ENCODE measurements at places on chromosomes 11 and 22. TPM values are rescaled to one million over a fixed set of nuclear protein-coding genes. Genes with fewer than 3 reads are reported as not detected.

DNA sequence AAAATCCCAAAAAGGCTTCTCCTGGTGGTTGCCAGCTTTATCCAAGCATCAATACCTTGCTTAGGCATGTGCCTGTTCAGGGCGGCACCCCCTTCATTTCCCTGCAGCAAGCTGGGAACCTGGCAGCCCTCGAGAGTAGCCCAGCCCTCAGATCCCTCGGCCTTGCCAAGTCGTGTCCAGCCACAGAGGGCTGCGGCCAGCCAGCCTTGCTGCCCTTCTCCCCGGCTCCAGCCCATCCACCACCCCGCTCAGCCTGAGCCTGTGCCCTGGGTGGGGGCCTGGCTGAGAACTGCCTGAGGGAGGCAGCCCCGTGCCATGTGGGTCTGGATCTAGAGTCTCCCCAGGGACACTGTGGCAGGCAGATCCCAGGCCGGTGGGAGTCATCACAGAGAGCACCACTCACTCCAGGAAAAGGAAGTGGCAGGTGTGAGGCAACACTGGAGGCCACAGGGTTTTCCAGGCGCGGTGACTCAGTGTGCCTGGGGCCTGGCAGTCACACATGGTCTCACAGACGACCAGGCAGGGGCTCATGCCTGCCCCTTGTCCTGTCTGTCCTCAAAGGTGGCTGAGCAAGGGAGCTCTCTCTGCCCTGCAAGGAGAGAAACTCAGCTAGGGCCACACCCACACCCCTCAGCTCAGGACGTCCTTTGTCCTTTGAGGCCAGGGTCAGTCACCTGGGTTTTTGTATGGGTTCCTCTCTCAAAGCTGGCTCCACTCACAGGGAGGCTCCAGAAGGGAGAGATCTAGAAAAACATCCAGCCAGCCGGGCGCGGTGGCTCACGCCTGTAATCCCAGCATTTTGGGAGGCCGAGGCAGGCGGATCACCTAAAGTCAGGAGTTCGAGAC is 12.2 kb upstream of the CDC42BPG start:
- peaks cover 77% of the 10 kb centered on the region for H3K4me1 ChIP-seq
- no peak overlapping the region for H3K4me3 ChIP-seq
- peak overlapping the region; percentile 79 for H3K27ac ChIP-seq
- peak; percentile 91 for DNase-seq

The SLC6A5 gene
- not detected for polyA plus RNA-seq

The OR51D1 gene
- polyA plus RNA-seq: not detected

The BIRC2 gene
- 24.7 TPM for polyA plus RNA-seq

DNA sequence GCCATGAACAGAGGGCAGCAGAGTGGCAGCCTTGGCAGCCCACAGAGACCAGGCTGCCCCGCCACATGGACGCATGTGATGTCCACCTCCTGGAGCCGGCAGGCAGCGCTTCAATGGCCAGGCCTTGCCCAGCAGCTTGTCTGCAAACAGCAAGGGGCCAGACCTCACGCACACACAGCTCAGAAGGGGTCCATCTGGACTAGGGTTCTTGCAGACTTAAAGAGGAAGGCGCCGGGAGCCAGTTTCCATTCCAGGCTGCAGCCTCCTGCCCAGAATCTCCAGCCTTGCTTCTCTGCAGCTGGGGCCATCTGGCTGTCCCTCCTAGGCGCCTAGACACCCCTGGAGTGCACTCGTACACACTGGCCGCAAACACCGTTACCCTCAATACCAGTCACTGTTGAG is 91.9 kb upstream of the TMEM45B start:
- H3K4me3 ChIP-seq: no peak overlapping the region
- no peaks in the 10 kb centered on the region for H3K4me1 ChIP-seq
- H3K27me3 ChIP-seq: no peaks in the 10 kb centered on the region
- H3K36me3 ChIP-seq: no peaks in the 10 kb centered on the region

The PATE4 gene
- not detected for polyA plus RNA-seq

DNA sequence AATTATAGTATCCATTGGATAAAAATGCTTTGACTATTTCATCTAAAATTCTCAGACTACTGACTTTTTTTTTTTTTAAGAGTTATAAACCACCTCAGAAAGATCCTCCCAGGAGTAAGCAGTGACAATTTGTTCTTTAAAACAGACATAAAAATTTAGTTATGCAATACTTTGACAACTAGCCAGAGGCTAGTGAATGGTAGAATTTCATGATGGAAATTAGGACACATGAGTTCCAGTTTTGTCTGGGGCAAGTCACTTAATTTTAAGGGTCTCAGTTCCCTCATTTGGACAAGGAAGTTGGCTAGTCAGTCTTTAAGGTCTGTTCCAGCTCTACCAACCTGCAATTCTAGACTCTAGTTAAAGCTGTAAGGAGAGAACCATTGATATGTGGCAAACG is 2.9 kb downstream of the IL18 start:
- H3K36me3 ChIP-seq: no peaks in the 10 kb centered on the region
- no peak for DNase-seq
- no peak overlapping the region for H3K4me3 ChIP-seq
- H3K4me1 ChIP-seq: peaks cover 19% of the 10 kb centered on the region
- H3K27ac ChIP-seq: peak overlapping the region; percentile 19

DNA sequence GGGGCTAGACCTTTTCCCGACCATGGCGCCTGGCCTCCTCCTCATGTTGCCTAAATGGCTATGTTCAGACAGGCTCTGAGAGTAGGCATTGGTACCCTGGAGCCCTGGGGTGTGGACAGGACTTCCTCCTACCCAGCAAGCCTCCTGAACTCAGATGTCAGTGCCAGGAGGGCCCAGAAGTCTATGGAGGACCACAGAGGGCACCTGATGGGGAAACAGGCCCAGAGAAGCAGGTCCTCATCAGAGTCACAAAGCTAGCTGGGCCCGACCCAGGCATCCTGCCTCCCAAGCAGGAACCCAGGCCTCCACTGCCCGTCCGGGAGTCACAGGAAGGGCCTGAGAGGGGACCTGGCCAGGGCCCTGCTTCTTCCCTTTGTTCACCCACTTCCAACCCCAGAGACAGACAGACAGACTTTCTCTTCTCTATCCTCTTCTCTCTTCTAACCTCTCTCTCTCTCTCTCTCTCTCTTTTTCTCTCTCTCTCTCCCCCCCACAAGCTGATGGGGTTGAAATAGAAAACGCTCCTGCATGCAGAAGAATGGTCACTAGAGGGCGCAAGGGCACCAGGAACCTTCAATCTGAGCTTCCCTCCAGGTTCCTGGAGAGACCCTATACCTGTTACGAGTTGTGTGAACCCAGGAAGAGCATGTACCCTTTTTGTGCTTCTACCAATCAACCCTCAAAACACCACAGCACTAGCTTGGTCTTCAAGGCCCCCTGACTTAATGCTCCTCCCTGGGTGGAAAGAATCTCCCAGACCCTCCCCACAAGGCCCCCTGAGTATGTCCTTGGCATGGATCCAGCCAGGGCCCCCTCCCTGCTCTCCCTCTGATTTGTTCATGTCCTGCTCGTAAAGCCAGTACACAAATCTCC is 27.1 kb downstream of the ARAP1 start:
- no peak overlapping the region for H3K27ac ChIP-seq
- peaks cover 37% of the 10 kb centered on the region for H3K4me1 ChIP-seq
- H3K27me3 ChIP-seq: no peaks in the 10 kb centered on the region
- H3K36me3 ChIP-seq: no peaks in the 10 kb centered on the region
- DNase-seq: peak; percentile 86

- peaks cover 28% of the 10 kb centered on the region for H3K27me3 ChIP-seq
- no peak overlapping the region for H3K27ac ChIP-seq
- H3K36me3 ChIP-seq: no peaks in the 10 kb centered on the region
- H3K4me3 ChIP-seq: no peak overlapping the region
- peak; percentile 84 for DNase-seq
These were observed 23.4 kb upstream of the MPPED1 start for GRCh38 chr22:43388420-43388851.

- H3K27ac ChIP-seq: no peak overlapping the region
- H3K27me3 ChIP-seq: no peaks in the 10 kb centered on the region
- no peaks in the 10 kb centered on the region for H3K36me3 ChIP-seq
- H3K4me3 ChIP-seq: no peak overlapping the region
These were observed 71.6 kb downstream of the KCNQ1 start for GRCh38 chr11:2516276-2517015.

DNA sequence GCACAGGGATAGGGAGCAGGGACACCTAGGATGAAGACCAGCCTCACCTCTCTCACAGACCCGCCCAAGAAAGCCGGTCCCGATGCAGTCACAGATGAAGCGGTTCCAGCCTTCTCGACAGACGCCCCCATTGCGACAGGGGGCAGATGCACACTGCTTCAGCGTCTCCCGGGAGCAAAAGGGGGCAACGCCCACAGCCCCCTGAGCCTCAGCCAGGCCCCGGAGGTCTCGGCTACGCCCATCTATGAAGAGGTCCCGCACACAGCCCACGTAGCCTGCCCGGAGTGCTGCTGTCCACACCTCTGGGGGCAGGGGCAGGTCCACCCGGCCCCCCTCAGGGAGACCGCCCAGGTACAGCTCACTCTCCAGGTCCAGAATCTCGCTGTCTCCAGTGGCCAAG is 62.3 kb downstream of the NRXN2 start:
- no peaks in the 10 kb centered on the region for H3K27me3 ChIP-seq
- no peaks in the 10 kb centered on the region for H3K4me1 ChIP-seq
- no peak for DNase-seq

- DNase-seq: peak; percentile 72
- no peaks in the 10 kb centered on the region for H3K27me3 ChIP-seq
- H3K4me3 ChIP-seq: no peak overlapping the region
- H3K4me1 ChIP-seq: no peaks in the 10 kb centered on the region
- H3K27ac ChIP-seq: no peak overlapping the region
These were observed 437.3 kb upstream of the CADM1 start for GRCh38 chr11:115941481-115941993.

DNA sequence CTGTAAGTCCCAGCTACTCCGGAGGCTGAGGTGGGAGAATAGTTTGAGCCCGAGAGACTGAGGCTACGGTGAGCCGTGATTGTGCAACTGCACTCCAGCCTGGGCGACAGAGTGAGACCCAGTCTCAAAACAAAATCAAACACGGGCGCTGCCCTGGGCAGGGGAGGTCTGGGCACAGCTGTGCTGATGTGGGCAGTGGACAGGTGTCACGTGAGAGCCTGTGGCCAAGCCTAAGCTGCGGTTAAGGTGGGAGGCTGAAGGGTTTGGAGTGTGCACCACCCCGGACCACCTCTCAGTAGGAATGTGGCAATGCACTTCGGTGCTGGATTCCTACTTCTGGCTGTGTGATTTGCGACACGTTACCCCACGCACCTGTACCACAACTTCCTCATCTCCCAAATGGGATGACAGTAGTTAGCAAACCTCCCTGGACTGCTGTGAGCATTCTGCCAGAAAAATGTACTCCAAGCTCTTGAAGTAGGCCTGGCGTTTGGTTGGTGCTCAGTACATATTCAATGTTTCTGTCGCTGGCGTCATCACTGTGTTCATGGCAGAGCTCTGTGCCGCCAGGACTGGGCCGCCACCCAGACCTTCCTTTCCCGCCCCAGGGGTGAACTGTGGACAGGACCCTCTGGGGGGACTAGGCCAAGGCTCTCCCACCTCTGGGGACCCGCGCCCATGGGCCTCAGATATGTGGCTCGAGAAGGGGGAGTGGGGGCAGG is 807 bp upstream of the ZNF74 start:
- H3K27ac ChIP-seq: peak overlapping the region; percentile 83
- H3K4me3 ChIP-seq: peak overlapping the region; percentile 92
- no peaks in the 10 kb centered on the region for H3K4me1 ChIP-seq
- no peaks in the 10 kb centered on the region for H3K27me3 ChIP-seq
- no peaks in the 10 kb centered on the region for H3K36me3 ChIP-seq

The IGLL5 gene
- 18.3 TPM for polyA plus RNA-seq

GRCh38 chr11:61950035-61950547 is at the start of gene BEST1:
Gene BEST1 (plus strand): TSS chr11:61950351. CDS start chr11:61951807, 1,456 bp downstream.
- DNase-seq: no peak
- no peak within 1 kb of the TSS for H3K4me3 ChIP-seq
- H3K4me1 ChIP-seq: peaks cover 42% of the 10 kb centered on the region
- H3K36me3 ChIP-seq: no peaks in the 10 kb centered on the region

DNA sequence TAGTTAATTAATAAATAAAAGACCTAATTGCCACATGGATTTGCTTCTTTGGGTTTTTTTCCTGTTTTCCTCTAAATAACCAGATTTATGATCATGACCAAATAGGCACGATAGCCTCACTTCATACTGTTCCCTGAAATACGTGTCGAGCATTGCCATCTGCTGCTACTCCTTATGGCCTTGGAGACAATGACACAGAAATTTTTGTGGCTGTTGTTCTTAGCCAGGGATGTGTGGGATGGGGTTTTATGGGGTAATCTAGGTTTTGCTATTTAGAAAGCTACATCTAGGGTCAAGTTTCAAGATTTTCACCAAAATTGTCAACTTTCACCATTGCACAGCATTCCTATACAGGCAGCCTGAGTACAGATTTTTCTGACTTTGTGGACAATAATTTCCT is 145.2 kb downstream of the DBX1 start:
- H3K4me1 ChIP-seq: peaks cover 28% of the 10 kb centered on the region
- H3K36me3 ChIP-seq: no peaks in the 10 kb centered on the region
- H3K27me3 ChIP-seq: no peaks in the 10 kb centered on the region

GRCh38 chr11:134599299-134599771 is 187.3 kb upstream of the B3GAT1 start:
- H3K27ac ChIP-seq: no peak overlapping the region
- no peak for DNase-seq
- H3K27me3 ChIP-seq: no peaks in the 10 kb centered on the region
- no peaks in the 10 kb centered on the region for H3K36me3 ChIP-seq

DNA sequence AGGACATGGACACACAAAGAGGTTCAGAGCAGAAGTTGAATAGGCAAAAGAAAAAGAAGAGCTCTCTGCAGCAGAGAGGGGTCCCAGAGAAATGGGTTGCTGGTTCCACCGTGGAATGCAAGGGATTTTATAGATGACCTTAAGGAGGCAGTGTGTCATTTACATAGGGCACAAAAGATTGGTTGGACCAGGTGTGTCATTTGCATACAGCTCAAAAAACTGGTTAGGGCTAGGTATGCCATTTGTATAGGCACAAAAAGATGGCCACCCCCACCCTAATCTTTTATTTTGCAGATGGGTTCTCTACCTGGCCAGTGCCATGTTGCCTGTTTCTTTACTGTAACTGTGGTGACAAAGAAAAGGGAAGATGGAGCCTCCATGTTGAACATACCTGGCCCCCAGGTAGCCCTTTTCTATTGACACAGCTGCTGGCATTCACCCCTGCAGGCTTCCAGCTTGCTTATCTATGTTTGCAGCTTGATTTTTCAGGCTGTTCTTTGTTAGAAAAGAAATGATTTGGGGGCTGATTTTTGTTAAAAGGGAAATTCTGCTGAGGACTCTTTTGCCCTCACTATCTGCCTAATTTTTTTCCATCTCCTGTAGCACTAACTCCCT is 3.1 kb upstream of the CAVIN3 start:
- H3K27me3 ChIP-seq: no peaks in the 10 kb centered on the region
- peak overlapping the region; percentile 99 for H3K27ac ChIP-seq
- no peak overlapping the region for H3K4me3 ChIP-seq
- H3K4me1 ChIP-seq: peaks cover 31% of the 10 kb centered on the region
- DNase-seq: no peak

GRCh38 chr22:48175721-48176120 is 1413.3 kb downstream of the TBC1D22A start:
- no peak for DNase-seq
- H3K4me1 ChIP-seq: no peaks in the 10 kb centered on the region
- H3K4me3 ChIP-seq: no peak overlapping the region

Data from sigmoid colon (tissue), 7 donors.